ENCODE measurements at places on chromosomes 5 and 9. TPM values are rescaled to one million over a fixed set of nuclear protein-coding genes. Genes with fewer than 3 reads are reported as not detected.

TRPM3 gene
- not detected for total RNA-seq

SPINK6 gene
- total RNA-seq, result not detected

LHX3 gene
- not detected for total RNA-seq

LCN1 gene
- not detected for total RNA-seq

RETREG1 gene
- 48.4 TPM for total RNA-seq

SPATA31A3 gene
- total RNA-seq, result not detected

BAAT gene
- total RNA-seq, result 0.07 TPM

LAMC3 gene
- 0.27 TPM for total RNA-seq

BOD1 gene
- 17.7 TPM for total RNA-seq

ISCA1 gene
- 16.8 TPM for total RNA-seq

LRRC26 gene
- total RNA-seq, result not detected

CDH10 gene
- not detected for total RNA-seq

TMEM252 gene
- total RNA-seq, result not detected

TMOD1 gene
- total RNA-seq, result 0.45 TPM

RAB14 gene
- 66.6 TPM for total RNA-seq

CDKN2B-AS1 gene
- total RNA-seq, result 5.6 TPM

CCDC171 gene
- total RNA-seq, result 1.3 TPM

KLHL3 gene
- total RNA-seq, result 24.1 TPM

CHSY3 gene
- total RNA-seq, result not detected

DNM1 gene
- 0.60 TPM for total RNA-seq

PPP2R2B gene
- 1.8 TPM for total RNA-seq

KCNV2 gene
- not detected for total RNA-seq

TSSK1B gene
- total RNA-seq, result not detected

CSF1R gene
- total RNA-seq, result 0.15 TPM

NR6A1 gene
- total RNA-seq, result 0.19 TPM

STKLD1 gene
- 0.65 TPM for total RNA-seq

PCDHGA8 gene
- not detected for total RNA-seq

IQGAP2 gene
- 90.5 TPM for total RNA-seq

PTGES gene
- not detected for total RNA-seq

TLX3 gene
- total RNA-seq, result not detected

NMUR2 gene
- total RNA-seq, result not detected

CNTNAP3B gene
- total RNA-seq, result not detected

ELAVL2 gene
- total RNA-seq, result not detected

DIPK1B gene
- not detected for total RNA-seq

TNFSF15 gene
- total RNA-seq, result 2.5 TPM

IL4 gene
- total RNA-seq, result not detected

SLC36A2 gene
- not detected for total RNA-seq

PCDHB3 gene
- total RNA-seq, result not detected

PCDHB8 gene
- total RNA-seq, result not detected

LECT2 gene
- not detected for total RNA-seq

PRDM9 gene
- not detected for total RNA-seq

CDH9 gene
- total RNA-seq, result not detected

PROB1 gene
- total RNA-seq, result 3.3 TPM

SUSD3 gene
- 85.8 TPM for total RNA-seq

PCA3 gene
- not detected for total RNA-seq

TMC1 gene
- not detected for total RNA-seq

NME5 gene
- not detected for total RNA-seq

INSYN2B gene
- total RNA-seq, result not detected

ROR2 gene
- 0.48 TPM for total RNA-seq

PTGDS gene
- total RNA-seq, result 24.0 TPM

SLC26A2 gene
- total RNA-seq, result 9.3 TPM

MEIKIN gene
- total RNA-seq, result not detected

INSL4 gene
- total RNA-seq, result not detected

CTXN3 gene
- not detected for total RNA-seq

All from activated CD4-positive, alpha-beta T cell treated with anti-CD3 and anti-CD28 coated beads, Interleukin-2, amount 10 ng/mL, durations not matched to agents 7 days and 5 days (primary cell).